ENCODE measurements at places on chromosomes 13 and 19.

- no peak for DNase-seq
Observed at GRCh38 chr13:65926750-65927171, 1303.4 kb downstream of the PCDH9 start.

DNA sequence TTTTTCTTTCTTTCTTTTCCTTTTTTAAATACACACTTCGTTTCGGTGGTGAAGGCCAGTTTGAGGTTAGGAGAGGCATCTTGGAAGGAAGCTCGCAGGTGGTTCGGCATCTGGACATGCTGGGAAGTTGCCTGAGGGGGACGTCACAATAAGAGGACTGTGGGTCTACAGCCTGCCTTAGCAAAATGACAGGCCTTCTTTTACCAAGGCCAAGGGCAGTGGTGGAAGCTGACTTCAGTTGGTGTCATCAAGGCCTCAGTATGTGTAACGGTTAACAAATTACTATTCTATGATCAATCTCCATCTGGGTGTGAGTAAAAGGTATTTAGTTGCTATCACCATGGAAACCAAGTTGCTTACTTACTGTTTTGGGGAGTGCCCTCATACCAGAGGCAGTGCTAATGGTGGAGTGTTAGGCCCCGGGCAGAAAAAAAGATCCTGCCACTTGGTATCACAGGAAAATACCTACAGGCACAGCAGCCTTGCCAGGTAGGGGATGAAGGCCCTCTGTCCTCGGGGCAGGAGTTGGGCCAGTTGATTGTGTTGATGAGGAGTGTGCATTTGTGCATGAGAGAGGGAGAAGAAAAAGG lies 10.3 kb downstream of the ACTN4 start:
- DNase-seq, result peak; percentile 78

DNA sequence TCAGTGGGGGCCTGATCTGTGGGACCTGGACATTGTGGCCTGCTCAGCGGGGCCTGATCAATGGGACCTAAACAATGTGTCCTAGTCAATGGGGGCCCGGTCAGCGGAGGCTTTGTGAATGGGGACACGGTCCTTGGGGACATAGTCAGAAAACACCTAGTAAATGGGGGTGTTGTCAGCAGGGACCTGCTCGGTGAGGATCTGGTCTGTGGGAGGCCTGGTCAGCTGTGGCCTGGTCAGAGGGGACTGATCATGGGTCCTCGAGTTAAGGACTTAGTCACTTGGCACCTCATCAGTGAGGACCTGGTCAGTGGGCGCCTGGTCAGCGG lies 44.5 kb upstream of the TPM4 start:
- DNase-seq, result no peak

DNA sequence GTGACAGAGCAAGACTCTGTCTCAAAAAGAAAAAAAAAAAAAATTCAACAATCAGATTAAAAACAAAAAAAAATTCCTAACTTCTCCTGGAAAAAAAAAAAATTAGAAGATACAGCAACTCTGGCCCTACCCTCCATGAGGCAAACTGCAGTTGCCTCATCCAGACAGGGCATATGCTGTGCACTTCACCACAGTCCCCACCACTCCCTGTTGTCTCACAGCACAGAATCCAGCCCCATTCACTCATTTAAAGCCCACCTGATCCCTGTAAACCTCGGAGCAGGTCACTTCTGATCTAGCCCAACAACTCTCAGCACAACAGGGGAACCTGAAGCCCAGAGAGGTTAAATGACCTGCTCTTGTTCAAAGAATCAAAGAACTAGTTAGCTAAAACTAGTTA lies 24.9 kb downstream of the RHPN2 start:
- DNase-seq, result no peak

DNA sequence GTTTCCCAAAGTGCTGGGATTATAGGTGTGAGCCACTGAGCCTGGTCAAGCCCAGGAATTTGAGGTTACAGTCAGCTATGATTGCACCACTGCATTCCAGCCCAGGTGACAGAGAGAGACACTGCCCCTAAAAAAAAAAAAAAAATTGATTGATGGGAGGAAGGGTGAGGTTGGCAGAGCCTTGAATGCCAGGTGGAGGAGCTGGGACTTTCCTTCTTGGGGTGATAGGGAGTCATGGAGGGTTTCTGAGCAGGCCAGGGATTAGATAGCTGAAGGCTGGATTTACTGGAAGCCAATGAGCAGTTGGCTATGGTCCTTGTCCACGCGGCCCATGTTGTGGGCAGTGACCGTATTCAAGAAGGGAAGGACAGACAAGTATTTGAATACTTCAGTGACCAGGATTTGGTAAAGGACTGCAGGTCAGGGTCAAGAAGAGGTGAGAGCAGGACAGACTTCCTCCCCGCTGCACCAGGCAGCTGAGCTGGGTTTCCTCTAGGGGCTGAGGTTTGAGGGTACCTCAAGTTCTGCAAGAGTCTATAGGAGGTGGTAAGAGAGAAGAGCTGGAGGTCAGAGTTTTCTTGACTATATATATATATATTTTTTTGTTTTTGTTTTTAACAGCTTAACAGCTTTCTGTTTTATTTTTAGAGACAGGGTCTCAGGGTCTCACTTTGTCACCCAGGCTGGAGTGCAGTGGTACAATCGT lies 6.9 kb upstream of the ICAM4 start:
- DNase-seq, result no peak

DNA sequence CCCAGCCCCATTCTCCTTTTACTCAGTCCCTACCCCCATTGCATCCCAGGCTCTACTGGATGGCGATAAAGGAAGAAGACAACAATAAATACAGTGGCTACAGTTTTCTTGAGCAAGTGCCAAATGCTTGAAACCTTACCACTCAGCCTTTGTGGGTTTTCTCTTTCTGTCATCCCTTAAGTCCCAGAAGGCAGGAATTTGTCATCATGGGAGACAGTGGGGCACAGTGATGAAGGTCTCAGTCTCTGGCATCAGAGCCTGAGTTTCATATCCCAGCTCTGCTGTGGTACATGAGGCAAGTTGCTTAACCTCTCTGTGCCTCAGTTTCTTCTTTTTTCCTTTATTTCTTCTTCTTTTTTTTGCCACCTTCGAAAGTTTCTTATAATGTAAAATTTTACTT lies 5.1 kb upstream of the COMP start:
- DNase-seq, result no peak

GRCh38 chr19:51100601-51101000 lies 7.6 kb downstream of the CTU1 start:
- no peak for DNase-seq

- no peak for DNase-seq
Observed at GRCh38 chr13:65401315-65401714, 1828.8 kb downstream of the PCDH9 start.

GRCh38 chr19:56671613-56671994 lies at the start of gene ZNF835:
Gene ZNF835 (minus strand): TSS chr19:56671757. CDS start chr19:56665198, 6,559 bp downstream.
- DNase-seq, result no peak

- DNase-seq, result no peak
Observed at GRCh38 chr13:36345438-36346221, 564 bp downstream of the SPART start.

DNA sequence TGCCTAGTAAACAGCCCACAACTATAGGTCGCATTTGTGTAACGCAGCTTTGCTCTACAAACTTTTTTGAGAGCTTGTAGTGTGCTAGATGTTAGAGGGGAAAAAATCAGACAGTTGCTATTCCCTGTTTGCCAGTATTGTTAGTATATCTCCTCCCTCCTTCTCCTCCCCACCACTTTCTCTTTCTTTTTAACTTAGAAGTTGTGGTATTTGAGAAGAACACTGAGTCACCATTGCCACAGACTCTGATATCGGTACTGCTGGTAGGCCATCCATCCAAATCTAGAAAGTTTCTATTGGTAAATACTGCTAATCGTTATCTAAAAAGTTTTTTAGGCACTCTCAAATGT lies 666 bp downstream of the POMP start:
- no peak for DNase-seq

GRCh38 chr19:53876651-53877224 lies 5.3 kb upstream of the PRKCG start:
- no peak for DNase-seq

GRCh38 chr19:35171730-35172129 lies 17.2 kb downstream of the FXYD5 start:
- DNase-seq, result no peak

- DNase-seq, result no peak
Observed at GRCh38 chr19:47377208-47377701, 28.1 kb downstream of the DHX34 start.
